ENCODE measurements at places on chromosomes 1 and 21. TPM values are rescaled to one million over a fixed set of nuclear protein-coding genes. Genes with fewer than 3 reads are reported as not detected.
A peak's percentile ranks its signal among the peaks of the same experiment; 100 is the strongest.

MLLT11 gene
- total RNA-seq: 0.59 TPM

ERG gene
- not detected for total RNA-seq

GRCh38 chr1:204448344-204448964 lies 36.8 kb upstream of the PPP1R15B start:
- H3K27ac ChIP-seq: peak overlapping the region; percentile 85
- no peaks in the 10 kb centered on the region for H3K27me3 ChIP-seq
- DNase-seq: no peak
- H3K36me3 ChIP-seq: peaks cover 86% of the 10 kb centered on the region

DNA sequence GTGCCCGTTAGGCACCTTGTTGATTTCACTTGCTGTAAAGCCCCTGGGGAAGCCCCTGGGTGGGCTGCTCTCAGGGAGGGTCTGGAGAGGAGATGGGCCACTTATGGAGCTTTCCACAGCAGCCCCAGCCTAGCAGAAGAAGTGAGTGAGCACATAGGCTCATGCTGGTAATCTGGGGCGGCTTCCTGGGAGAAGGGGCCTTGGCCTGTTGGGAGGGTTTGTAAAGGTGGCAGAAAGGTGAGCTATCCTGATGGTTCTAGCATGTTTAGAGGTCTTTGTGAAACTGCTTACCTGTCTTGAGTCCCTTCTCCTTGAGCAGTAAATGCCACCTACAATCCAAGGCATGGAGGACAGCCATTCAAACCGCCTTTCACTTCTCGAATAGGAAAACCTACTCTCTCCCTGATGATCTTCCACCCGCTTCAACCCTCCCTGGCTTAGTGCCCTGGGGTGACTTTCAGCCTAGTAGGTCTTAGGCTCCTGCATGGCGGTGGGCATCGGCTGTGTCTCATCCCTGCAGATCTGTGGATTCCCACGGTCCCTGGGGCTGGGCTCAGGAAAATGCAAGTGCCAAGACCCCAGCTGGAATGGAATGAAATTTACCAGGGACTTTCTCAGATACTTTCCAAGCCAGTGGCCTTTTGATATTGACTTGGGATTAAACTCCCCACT lies 87.6 kb upstream of the SELENON start:
- H3K27ac ChIP-seq: no peak overlapping the region
- no peak overlapping the region for H3K4me3 ChIP-seq
- no peaks in the 10 kb centered on the region for H3K36me3 ChIP-seq
- no peaks in the 10 kb centered on the region for H3K27me3 ChIP-seq
- DNase-seq: no peak

KRTAP11-1 gene
- not detected for total RNA-seq

GRCh38 chr1:21320410-21321108 lies 30.3 kb upstream of the ECE1 start:
- peaks cover 43% of the 10 kb centered on the region for H3K36me3 ChIP-seq
- DNase-seq: no peak
- H3K4me3 ChIP-seq: no peak overlapping the region
- no peaks in the 10 kb centered on the region for H3K27me3 ChIP-seq

GRCh38 chr21:30646904-30647414 lies 4.3 kb downstream of the KRTAP20-3 start:
- no peak overlapping the region for H3K27ac ChIP-seq
- H3K4me1 ChIP-seq: no peaks in the 10 kb centered on the region
- H3K4me3 ChIP-seq: no peak overlapping the region
- no peaks in the 10 kb centered on the region for H3K36me3 ChIP-seq
- DNase-seq: no peak

- H3K27me3 ChIP-seq: peaks cover 37% of the 10 kb centered on the region
- DNase-seq: peak; percentile 59
- no peak overlapping the region for H3K4me3 ChIP-seq
- no peak overlapping the region for H3K27ac ChIP-seq
These were observed 16.6 kb downstream of the RHBG start for GRCh38 chr1:156385534-156386031.

- no peak overlapping the region for H3K27ac ChIP-seq
- no peaks in the 10 kb centered on the region for H3K36me3 ChIP-seq
These were observed 76.8 kb upstream of the ATF3 start for GRCh38 chr1:212531796-212532195.

Measured in activated B cell treated with CpG ODN at 0.5 μM for 24 hours (primary cell).